ENCODE measurements at places on chromosomes 7 and 10.

DNA sequence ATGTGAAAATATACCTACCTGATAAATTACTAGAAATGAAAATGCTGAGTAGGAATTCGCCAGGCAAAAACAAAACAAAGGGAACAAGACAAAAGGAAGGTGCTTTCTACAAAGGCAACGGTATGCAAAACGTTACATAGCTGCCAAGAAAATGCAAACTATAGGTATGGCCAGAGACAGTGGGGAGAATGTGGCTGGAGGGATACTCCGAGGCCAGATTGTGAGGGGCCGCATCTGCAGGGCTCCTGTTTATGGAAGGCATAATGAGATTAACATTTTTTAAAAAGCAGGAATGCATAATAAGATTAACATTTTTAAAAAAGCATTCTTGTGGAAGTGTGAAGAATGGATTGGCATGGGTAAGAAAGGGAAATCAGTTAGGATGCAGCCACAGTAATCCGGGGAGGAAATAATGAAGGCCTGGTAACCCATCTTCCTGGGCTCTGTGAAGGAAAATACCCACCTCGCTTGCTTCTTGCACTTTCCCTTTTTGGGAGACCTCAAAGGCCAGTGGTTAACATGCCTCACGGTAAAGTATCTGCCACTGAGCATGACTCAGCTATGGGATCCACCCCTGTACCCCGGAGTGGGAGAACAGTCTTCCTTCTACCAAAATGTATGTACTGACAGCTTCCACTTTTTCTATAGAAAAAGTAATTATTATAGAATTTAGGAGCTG is 145.8 kb upstream of the LRRN3 start:
- H3K4me1 ChIP-seq = peaks cover 6% of the 10 kb centered on the region
- DNase-seq = no peak
- H3K36me3 ChIP-seq = no peaks in the 10 kb centered on the region
- no peak overlapping the region for H3K4me3 ChIP-seq
- H3K27ac ChIP-seq = no peak overlapping the region

DNA sequence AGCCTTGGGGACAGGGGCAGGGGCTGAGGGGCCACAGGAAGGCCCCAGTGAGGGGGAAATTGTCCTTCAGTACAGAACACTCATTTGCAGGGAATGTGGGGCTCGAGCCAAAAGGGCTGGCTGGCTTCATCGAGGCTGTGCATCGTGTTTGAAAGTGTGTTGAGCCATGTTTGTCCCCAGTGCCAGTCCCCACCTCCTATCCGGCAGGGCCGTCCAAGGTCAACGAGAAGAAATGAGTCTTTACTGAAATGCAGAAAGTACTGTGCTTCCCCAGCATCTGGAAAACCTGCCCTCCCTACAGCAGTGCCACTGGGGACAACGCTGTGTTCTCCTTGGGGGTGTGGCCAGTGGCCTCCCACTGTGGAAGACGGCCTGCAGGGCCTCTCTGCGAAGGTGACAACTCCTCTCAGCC is 214.1 kb downstream of the KLF6 start:
- no peak for DNase-seq
- H3K27me3 ChIP-seq = peaks cover 10% of the 10 kb centered on the region
- no peaks in the 10 kb centered on the region for H3K36me3 ChIP-seq
- H3K4me1 ChIP-seq = peaks cover 22% of the 10 kb centered on the region
- H3K27ac ChIP-seq = no peak overlapping the region

GRCh38 chr7:22702516-22702915 is 24.5 kb upstream of the IL6 start:
- H3K4me1 ChIP-seq = peaks cover 28% of the 10 kb centered on the region
- H3K36me3 ChIP-seq = peaks cover 4% of the 10 kb centered on the region
- no peak overlapping the region for H3K27ac ChIP-seq
- H3K4me3 ChIP-seq = no peak overlapping the region
- H3K27me3 ChIP-seq = peaks cover 17% of the 10 kb centered on the region

- H3K27ac ChIP-seq = no peak overlapping the region
- H3K36me3 ChIP-seq = no peaks in the 10 kb centered on the region
- H3K4me3 ChIP-seq = no peak overlapping the region
Measured at GRCh38 chr7:123484199-123484598, 50.2 kb downstream of the IQUB start.

- peak overlapping the region; percentile 99 for H3K4me3 ChIP-seq
- H3K27me3 ChIP-seq = peaks cover 3% of the 10 kb centered on the region
- no peak for DNase-seq
- peaks cover 54% of the 10 kb centered on the region for H3K36me3 ChIP-seq
Measured at GRCh38 chr7:111089822-111090426, 1.0 kb upstream of the LRRN3 start.

DNA sequence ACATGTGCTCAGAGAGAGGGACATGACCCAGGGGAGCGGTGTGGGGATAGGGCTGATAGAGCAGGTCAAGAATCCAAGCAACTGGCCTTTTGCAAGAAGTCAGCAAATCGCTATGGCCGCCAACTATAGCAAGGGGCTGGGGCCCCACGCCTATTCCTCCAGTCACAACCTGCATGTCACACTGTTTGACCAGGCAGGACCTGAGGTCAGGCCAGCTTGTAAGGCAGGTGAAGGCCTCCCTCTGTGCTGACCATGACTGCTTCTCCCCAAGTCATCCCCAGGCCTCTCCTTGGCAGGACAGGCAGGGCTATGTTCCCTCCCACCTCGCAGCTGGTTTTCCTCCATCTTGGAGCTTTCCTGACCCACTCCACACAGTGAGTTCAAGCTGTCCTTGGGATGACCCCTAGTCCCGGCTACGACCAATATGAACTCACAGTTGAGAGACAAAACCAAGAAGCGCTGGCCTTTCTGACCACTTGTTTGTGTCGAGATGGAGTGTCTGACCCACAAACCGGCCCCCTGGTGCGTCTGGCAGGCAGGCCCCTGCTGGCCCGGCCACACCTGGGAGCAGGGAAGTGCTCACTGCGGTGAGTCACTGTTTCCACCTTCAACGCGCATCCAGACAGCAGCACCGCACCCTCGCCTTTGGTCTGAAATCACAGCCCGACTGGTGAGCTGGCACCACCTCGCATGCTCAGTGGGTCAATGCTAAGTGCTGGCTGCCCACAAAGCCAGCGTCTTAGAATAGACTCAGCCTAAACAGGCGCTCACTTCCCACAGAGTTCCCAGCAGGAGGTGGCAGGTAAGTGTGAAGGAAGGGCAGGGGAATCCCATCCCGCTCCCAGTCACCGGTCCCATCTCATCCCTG is 81.4 kb downstream of the VWA2 start:
- no peaks in the 10 kb centered on the region for H3K36me3 ChIP-seq
- H3K27me3 ChIP-seq = peaks cover 8% of the 10 kb centered on the region
- H3K4me1 ChIP-seq = no peaks in the 10 kb centered on the region

DNA sequence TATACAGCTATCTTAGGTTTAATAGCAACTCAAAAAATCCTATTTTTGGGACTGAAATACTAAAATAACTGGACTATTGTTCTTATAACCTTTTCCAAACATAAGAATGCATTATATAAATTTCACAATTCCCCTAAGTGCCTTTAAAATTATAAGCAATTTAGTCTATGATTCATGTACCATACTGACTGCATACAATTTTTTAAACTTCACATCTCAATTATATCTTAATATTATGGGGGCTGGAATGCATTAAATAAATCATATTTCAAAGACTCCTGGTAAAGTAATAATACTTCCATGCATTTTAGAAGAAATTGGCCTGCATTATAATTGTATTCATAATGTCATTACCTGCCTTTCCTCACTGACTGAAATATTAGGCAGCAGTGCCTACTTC is 144.6 kb downstream of the CHCHD3 start:
- no peaks in the 10 kb centered on the region for H3K27me3 ChIP-seq
- no peak for DNase-seq
- H3K36me3 ChIP-seq = peaks cover 15% of the 10 kb centered on the region
- H3K4me1 ChIP-seq = no peaks in the 10 kb centered on the region

DNA sequence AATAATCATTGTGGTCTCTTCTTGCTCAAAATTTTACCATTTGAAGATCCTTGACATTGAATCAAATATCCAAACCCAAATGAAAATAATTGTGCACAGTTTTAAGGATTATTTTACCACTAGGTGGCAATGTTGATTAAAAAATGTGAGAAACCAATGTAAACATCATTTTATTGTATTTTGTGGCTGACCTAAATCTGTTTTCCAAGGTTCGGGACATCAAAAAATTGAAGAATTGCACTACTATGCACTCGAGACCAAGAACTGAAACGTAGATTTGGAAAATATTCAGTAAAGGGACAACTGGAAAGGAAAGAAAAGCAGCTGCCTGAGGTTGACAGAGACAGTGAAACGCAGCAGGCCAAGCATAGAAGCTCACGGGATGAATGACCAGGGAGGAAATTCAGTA is 259.3 kb downstream of the SNX13 start:
- no peaks in the 10 kb centered on the region for H3K4me1 ChIP-seq
- H3K4me3 ChIP-seq = no peak overlapping the region
- no peaks in the 10 kb centered on the region for H3K36me3 ChIP-seq
- peaks cover 4% of the 10 kb centered on the region for H3K27me3 ChIP-seq

- H3K4me1 ChIP-seq = peaks cover 6% of the 10 kb centered on the region
- H3K27ac ChIP-seq = no peak overlapping the region
- no peaks in the 10 kb centered on the region for H3K36me3 ChIP-seq
Measured at GRCh38 chr10:123926401-123927264, 35.0 kb upstream of the CPXM2 start.

DNA sequence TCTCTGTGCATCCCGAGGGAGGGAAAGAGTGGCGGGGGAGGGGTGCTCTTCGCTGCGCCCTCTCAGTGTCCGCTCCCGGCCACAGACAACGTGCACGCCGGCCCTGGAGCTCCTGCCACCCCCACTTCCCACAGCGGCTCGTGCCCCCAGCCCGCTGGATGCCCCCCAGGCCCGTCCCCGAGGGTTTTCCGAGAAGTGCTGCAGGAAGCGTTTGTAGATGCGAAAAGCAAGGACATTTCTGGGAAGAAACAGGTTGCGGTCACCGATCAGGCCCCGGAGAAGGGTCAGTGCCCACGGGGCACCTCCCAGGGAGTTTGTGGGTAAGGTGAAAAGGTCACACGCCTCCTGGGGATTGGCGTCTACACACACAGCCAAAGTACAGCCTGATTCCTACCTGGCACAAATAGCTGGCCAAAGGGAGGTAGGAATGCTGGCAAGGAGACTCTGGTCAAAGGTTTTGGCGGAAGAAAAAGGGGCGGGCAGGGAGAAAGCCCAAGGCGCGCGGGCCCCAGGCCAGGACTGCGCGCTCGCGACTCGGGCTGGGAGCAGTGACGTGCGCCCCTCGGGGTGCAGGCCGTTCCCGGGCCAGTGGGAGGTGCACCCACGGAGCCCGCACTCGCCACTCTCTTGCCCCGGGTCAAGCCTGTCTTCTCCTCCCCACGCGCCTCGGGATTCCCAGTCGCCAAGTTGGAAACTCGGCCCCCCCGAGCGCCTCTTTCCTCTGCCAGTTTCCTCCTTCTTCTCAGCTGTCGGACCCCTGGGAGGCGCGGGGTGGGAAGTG is 1.5 kb upstream of the NRP1 start:
- no peaks in the 10 kb centered on the region for H3K36me3 ChIP-seq
- no peak for DNase-seq
- peaks cover 79% of the 10 kb centered on the region for H3K27me3 ChIP-seq
- H3K27ac ChIP-seq = no peak overlapping the region

DNA sequence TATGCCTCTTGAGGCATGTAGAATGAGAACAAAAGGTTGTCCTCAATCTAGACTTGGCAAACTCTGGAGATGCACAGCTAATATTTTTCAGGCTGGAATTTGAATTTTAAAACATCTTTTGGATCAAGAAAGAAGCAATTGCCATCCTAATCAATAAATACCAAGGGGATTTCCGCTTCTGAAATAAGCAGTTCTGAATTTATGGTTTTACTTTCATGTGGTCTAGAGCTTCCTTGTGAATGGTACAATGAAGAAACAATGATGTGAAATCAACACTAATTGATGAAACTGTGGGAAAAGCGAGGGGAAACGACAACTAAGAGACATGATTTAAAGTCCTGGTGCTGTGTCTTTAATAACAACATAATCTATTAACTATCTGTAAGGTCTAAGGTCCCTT is 1202.7 kb downstream of the SORCS3 start:
- H3K4me1 ChIP-seq = peaks cover 20% of the 10 kb centered on the region
- no peaks in the 10 kb centered on the region for H3K36me3 ChIP-seq
- no peaks in the 10 kb centered on the region for H3K27me3 ChIP-seq
- H3K27ac ChIP-seq = no peak overlapping the region

GRCh38 chr10:99768556-99768955 is 13.9 kb upstream of the ABCC2 start:
- H3K4me3 ChIP-seq = no peak overlapping the region
- H3K27me3 ChIP-seq = no peaks in the 10 kb centered on the region
- H3K27ac ChIP-seq = no peak overlapping the region

- no peak overlapping the region for H3K4me3 ChIP-seq
- no peak overlapping the region for H3K27ac ChIP-seq
- no peaks in the 10 kb centered on the region for H3K36me3 ChIP-seq
- DNase-seq = no peak
Measured at GRCh38 chr10:124264711-124265390, 153.9 kb downstream of the OAT start.

DNA sequence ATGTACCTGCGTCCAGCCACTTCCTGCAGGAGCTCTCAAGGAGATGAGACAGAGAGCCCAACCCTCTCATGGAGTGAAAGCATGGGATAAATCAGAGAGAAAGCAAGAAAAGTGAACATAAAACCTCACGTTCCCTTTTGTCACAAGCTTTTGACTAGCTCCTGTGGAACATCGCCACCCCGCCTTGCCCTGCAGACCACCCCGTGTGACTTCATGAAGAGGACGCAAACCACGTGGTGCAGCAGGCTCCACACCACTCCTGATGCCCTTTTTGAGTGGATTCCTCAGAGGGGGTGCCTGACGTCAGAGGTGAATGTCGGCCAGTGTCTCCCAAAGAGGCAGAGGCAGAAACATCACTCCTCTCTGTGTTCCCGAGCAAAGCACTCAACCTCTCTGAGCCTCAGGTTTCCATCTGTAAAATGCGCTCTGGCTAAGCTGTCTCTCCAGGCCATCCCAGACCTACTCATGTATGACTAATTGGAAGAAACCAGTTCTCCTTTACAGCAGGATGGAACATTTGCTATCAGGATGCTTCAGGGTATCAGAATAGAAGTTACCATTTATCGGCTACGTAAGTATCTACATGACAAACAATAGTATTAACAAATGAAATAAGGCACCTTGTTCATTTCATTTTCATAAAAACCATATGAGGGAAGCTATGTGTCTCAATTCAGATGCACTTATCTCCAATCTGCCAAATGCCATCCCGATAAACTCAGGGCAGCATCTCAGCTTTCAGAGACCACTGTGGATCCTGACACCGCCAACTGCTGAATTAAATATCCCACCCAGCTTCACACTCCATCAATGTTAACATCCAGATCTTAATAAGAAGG is 5.3 kb downstream of the ZNF488 start:
- H3K4me1 ChIP-seq = peaks cover 18% of the 10 kb centered on the region
- H3K27me3 ChIP-seq = peaks cover 81% of the 10 kb centered on the region

DNA sequence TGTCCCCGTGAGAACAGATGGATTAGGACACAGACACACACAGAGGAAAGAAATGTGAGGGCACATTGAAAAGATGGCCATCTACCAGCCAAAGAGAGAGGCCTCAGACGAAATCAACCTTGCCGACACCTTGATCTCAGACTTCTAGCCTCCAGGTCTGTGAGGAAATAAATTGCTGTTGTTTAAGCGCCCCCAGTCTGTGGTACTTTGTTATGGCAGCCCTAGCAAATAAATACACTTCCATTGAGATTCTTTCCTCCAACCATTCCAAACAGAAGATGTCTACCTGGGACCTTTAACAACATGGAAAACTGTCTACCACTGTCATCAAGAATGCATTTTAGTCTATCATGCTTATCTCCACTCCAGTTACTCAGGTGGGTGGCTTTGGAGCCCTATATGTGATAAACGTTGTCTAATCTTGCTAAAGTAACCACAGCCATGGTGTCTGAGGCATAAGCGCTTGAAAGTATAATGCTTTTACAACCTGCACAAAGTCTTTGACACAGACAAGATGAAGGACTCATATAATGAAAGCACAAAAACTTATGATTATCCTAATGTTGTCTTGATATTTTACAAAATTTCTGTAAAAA is 244.3 kb downstream of the MTERF1 start:
- H3K4me1 ChIP-seq = no peaks in the 10 kb centered on the region
- DNase-seq = no peak
- H3K27me3 ChIP-seq = no peaks in the 10 kb centered on the region
- no peaks in the 10 kb centered on the region for H3K36me3 ChIP-seq
- no peak overlapping the region for H3K4me3 ChIP-seq
- no peak overlapping the region for H3K27ac ChIP-seq
